AML-193 (cell line): ENCODE measurements at places on chromosomes 11 and 22.
A peak's percentile ranks its signal among the peaks of the same experiment; 100 is the strongest.

DNA sequence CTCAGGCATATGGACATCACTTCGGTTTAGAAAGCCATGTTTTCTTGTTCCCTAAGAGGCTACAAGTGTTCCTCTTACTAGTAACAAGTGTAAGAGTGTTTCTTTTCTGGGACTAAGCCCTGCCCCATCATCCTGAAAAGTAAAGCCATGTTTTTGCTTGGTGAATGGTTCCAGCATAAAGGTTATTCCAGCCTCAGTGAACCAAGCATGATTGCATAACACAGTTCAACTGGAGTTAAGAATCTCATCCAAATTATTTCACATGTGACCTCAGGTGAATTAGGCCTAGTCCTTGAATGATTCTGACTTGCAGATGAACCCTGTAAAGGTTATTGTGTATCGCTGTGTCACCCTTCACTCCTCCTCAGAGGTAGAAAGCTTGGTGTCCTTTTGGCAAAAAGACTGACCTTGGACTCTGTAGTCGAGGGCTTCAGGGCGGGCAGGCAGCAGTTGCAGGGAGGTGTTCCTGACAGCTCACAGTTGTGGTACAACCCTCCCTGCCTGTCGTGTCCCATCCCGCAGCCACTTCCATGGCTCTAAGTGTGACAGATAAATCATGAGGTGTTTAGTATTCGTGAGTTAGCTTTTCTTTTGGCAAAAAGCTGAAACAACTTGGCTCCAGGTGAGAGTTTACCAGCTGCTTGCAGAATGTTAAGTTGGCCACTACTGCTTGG lies 321.8 kb downstream of the CADM1 start:
- DNase-seq = no peak

DNA sequence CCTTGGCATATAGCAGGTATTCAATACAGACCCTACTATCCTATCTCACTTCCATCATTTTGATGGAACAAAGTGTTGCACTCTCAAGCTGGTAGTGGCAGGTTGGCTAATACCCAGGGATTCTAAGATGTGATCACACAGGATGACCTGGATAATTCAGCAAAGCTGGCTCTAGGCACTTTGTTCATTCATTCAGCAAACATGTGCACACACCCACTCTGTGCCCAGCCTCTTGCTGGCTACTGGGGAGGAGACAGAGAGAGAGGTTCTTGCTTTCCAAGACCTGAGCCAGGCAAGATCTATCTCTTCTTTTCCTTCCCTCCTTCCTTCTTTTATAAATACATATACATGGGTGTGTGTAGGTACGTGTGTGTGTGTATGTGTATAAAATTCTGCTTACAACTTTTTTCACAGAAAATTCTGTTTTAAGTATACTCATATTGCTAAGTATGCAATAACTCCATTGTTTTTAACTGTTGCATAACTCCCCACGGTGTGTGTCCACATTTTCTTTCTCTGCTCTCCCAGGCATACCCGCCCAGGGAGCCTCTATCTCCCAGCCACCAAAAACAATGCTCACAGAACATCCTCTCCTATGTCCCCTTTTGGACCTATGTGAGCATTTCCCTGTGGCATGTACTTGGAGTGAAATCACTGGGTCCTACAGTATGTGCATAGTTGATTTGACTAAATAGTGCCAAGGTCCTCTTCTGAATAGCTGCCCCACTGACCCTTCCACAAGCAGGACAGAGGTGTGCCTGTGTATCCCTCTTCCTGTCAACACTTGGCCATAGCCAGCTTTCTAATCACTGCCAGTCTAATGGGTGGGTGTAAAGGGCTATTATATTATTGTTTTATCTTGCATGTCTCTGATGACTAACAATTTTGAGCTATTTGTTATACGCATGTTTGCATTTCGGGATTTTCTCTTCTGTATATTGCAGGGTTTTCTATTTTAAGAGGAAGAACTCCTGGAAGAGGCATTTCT lies 27.5 kb downstream of the CLPB start:
- DNase-seq = no peak

GRCh38 chr11:66840317-66841091 lies 2.7 kb upstream of the RCE1 start:
- no peak for DNase-seq

- DNase-seq = no peak
These were observed 34.9 kb upstream of the PICALM start for GRCh38 chr11:86103808-86104207.

GRCh38 chr11:101241160-101241795 lies 111.7 kb upstream of the PGR start:
- DNase-seq = no peak

- DNase-seq = no peak
These were observed 412.7 kb downstream of the ETS1 start for GRCh38 chr11:128174465-128175291.

GRCh38 chr22:50185375-50186087 lies at the start of gene TRABD:
TSS of gene TRABD (plus strand) at chr22:50185913. CDS start at chr22:50193061, 7,148 bp downstream.
- DNase-seq = peak; percentile 77

DNA sequence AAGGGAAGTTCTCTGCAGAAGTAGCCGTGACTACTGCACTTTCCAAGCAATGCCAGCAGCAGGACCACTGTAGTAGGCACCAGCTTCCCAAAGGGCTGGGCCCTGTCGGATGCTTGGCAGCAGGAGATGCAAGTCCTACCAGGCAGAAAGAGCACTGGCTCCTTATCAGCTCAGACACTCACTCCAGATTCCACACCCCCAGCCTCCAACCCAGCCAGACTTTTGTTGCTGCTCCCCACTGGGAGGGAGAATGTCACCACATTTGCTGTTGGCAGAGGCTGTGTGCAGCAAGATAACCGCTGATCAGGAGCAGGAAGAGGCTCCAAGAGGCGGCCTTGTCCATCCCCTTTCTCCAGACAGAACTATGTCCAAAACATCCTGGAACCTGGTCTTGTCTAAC lies 118.7 kb downstream of the C11orf58 start:
- no peak for DNase-seq

DNA sequence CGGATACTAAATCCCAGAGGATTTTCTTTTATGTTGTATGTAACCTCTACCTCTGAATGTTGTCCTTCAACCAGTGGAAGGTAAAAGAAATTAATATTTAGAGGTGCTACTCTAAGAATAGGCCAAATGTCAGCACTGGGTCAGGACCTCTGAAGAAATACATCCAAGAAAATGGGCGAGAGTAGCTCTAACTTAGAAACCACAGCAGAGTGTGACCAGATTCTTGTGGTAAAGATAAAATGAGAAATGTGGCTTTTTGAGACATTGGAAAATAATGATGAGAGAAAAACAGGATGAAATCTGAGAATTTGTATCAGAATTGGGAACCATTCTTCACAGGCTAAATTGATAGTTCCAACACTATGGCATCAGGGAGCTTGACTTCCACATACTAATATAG lies 63.5 kb downstream of the CSTPP1 start:
- no peak for DNase-seq

GRCh38 chr22:42918500-42918899 lies 61.4 kb upstream of the ARFGAP3 start:
- DNase-seq = no peak

DNA sequence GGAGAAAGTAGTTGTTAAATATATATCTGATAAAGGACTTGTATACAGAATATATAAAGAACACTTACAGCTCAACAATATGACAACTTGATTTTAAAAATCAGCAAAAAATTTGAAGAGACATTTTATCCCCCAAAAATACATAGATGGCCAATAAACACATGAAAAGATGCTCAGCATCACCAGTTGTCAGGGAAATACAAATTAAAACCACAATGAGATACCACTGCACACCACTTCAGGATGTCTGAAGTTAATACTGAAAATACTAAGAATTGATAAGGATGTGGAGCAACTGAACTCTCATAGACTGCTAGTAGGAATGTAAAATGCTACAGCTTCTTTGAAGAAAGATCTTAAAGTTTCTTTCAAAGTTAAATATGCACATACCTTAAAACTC lies 49.2 kb downstream of the KREMEN1 start:
- no peak for DNase-seq

- no peak for DNase-seq
These were observed 51.7 kb upstream of the LDLRAD3 start for GRCh38 chr11:35892166-35892565.

DNA sequence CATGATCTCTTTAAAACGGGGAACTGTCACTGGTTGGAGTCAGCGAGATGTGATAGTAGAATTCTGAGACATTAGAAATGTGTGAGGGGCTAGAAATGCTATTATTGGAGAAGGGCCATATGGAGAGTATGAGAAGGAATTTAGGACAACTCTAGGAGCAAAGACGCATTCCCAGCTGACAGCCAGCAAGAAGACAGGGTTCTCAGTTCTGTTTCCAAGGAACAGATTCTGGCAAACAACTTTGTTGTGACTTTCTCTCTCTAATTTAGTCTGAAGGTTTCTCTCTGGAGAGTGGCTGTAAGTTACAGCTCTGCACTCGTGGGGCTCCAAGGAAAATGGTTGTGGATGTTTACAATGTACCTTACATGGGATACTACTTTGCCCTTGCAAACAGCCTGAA lies 876.3 kb downstream of the FAM181B start:
- DNase-seq = no peak

DNA sequence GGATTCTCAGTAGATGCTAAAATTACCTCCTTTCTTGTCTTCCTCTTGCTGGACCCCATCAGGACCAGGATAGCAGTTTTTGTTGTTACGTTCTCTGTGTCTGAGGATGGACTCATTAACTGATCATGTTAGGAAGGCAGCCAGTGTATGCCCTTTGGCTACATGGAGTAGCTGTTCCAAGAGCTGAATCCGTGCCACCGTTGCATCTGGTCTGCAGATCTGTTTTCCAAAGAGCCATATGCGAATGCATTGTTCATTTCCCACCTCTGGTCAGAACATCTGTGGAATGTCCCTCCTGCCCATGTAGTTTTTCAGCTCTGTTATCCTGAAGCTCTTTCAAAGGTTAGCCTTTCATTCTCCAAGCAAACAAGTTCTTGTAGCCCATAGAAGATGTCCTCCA lies 188.4 kb downstream of the SPON1 start:
- DNase-seq = no peak

GRCh38 chr22:44396021-44396726 lies 83.4 kb upstream of the SHISAL1 start:
- no peak for DNase-seq

DNA sequence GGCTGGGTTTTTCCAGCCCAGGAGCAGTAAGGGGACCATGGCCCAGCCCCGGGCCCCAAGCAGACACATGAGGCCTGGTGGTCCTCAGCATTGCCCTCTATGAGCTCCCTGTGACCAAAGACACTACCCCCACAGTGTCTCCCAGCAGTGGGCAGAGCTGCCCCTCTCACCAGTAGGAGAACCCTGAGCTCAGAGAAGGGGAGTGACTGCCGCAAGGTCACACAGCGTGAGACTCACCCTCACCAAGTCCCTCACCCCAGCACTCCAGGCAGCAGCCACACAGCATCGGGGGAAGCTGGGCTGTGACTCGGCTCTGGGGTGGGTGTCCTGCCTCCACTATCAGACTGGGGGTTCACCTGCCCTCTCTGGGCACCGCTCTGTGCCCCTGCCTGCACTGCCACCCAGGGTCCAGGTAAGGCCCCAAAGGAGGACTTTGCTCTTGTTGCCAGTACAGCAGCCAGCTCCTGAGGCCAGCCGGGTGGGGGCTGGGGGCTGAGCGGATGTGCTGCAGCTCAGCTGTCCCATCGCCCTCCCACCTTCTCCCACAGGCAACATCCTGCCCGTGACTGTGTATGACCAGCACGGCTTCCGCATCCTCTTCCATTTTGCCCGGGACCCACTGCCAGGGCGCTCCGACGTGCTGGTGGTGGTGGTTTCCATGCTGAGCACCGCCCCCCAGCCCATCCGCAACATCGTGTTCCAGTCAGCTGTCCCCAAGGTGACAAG lies 7.9 kb upstream of the SH3BP1 start:
- no peak for DNase-seq

- no peak for DNase-seq
These were observed 109.3 kb downstream of the DDX10 start for GRCh38 chr11:108774037-108774730.

DNA sequence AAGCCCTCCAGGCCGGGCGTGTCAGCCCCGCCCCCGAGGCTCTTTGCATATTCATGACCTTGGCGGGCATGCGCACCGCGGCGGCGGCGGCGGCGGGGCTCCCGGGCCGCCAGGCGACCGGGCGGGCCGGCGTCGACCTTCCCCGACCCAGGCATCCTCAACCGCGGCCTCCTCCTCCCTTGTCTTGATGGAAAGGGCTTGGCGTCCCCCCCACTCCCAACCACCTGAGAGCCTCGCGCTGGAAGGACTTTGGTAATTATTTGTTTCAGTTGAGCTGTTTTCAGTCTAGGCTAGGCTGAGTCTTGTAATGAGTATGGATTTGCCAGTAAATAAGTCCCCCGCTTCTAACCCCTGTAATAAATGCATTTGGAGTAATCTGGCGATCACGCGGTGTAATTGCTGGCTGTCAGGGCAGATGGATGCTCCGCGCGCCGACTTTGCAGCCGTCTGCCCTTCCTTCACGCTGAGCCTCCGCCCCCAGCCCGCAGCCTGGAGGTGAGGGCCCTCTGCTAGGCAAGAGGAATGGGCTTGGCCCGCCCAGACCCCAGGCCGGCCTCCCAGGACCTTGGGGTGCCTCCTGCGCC lies 25.2 kb downstream of the FLRT1 start:
- no peak for DNase-seq

- no peak for DNase-seq
These were observed 11.0 kb downstream of the GLB1L2 start for GRCh38 chr11:134342572-134343340.

- DNase-seq = no peak
These were observed 380.7 kb downstream of the MN1 start for GRCh38 chr22:27420817-27421361.

GRCh38 chr11:9629064-9629463 lies 34.8 kb upstream of the SWAP70 start:
- DNase-seq = no peak

DNA sequence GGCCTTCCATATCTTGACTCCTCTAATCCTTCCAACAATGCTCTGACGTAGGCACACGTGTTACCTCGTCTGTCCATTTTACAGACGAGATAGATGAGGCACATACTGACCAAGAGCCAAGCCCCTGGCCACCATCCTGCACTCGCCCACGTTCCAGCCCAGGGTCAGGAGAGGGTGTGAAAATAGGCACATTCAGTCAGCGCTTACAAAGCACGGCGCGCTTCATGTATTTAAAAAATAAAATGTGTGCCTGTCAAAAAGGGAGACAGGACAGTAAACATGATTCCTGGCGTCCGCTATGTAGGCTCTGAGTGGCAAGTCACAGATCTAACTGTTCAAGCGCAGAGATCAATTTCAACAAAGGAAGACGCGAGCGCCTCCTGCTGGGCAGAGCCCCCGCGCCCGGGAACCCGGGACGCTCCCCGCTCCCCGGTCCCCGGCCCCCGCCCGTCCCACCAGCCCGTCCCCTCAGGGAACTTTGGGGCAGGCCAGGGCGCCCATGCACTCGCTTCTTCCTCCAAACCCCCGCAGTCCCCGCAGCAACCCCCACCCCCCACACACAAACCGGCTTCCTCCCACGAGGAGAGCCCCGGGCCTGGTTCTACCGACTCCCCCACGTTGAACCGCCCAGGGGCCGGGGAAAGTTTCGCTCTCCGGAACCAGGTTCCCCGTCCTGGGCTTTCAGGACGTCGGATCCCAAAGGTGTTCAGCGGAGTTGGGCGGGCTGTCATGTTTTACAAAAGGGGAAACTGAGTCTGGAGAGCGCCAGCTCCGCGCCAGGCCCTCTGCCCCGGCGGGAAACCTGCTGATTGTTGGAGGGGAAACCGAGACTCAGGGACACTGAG lies 10.4 kb upstream of the C1QTNF6 start:
- peak; percentile 59 for DNase-seq
